ENCODE measurements at places on chromosomes 12 and 14. TPM values are rescaled to one million over a fixed set of nuclear protein-coding genes. Genes with fewer than 3 reads are reported as not detected.

DNA sequence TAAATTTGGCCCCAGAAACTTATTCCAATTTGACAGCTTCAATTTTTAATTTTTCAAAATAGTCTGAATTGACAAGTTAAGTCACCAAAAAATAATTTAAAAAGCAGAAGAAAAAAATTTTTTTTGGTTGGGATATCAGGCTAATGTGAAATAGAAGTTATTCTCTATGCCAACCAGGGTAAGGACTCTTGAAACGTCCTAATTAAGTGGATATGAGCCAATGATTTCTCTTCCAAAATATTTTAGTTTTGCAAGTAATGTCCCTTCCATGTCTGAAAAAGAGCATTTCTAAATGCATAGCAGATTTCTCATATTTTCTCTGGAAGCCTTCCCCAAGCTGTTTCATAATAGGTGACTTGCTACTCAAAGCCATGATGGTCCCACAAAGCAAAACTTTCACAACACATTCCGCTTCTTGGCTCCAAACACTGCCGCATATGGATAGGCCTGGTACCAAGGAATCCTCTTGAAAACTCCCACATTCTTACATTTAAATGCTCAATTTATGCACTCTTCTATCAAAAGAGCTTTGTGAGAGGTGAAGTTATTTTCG is 65.1 kb downstream of the SIX6 start:
- DNase-seq, result no peak

- DNase-seq, result no peak
These were observed 11.7 kb upstream of the NAP1L1 start for GRCh38 chr12:76096079-76096646.

The DNAJC22 gene
- not detected for total RNA-seq

DNA sequence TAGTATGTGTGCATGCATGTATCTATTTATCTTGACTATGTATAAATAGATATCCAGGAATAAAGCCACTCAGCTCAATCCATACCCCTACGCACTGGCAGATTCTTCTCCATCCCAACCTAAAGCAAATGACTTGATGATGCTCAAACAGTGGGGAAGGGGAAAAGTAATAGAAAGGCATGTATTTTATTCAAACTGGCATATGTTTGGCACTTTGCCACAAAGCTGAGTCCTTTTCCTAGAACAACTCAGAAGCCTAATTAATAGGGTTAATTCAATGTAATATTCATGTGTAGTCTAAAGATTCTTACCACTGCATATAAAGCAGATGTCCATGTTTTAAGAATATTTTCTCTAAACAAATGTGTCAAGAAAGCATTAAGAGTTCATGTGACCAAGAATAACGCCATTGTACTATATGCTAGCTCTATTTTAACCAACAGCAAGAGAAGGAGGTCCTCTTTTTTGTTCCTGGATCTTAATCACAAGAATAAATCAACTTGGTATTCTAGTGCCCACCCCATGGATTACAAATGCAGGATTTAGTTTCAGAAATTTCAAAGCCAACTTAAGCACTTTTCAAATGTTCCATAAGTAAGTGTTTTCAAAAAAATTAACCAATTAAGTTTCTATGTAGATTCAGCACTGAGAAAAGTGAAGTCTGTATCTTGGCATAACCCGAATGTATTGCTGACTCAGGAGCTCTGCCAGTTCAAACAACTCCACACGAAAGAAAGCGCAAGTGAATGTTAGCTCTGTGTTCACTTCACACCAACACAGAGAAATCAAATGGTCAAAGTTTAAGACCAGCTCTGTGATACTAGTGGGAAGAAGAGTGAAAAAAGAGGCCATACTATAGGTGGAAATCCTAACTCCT is 233.6 kb downstream of the MED13L start:
- no peak for DNase-seq

DNA sequence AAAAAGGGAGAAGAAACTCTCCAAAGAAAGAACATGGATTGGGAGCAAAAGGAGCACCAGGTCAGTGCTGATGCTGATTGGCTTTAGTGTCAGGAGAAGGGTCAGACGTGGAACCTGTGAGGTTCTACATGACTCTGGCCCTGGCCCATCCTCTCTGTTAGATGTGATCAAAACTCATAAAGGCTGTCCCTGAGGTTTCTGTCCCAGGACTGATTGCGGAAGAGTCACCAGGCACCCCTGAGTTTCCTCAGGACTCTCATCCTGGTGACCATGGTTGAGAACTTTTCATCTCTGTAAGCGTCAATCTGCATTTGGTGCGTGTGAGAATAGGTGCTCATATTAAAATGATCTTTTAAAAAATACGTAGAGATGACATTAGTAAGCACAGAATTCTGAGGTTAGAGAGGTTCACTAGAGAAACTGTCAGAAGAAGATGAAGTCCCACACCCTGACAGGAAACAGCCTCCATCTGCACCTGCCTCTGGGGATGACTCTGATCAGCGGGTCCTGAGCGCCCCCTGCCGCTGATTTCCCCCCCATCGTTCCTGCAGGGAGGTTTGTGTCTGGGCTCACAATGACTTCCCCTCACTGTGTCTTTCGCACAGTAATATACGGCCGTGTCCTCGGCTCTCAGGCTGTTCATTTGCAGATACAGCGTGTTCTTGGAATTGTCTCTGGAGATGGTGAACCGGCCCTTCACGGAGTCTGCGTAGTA is 741.8 kb downstream of the TMEM121 start:
- DNase-seq, result no peak

- no peak for DNase-seq
These were observed 149.2 kb upstream of the FUT8 start for GRCh38 chr14:65263177-65263788.

GRCh38 chr14:51431741-51432140 is 191.7 kb downstream of the TMX1 start:
- no peak for DNase-seq

DNA sequence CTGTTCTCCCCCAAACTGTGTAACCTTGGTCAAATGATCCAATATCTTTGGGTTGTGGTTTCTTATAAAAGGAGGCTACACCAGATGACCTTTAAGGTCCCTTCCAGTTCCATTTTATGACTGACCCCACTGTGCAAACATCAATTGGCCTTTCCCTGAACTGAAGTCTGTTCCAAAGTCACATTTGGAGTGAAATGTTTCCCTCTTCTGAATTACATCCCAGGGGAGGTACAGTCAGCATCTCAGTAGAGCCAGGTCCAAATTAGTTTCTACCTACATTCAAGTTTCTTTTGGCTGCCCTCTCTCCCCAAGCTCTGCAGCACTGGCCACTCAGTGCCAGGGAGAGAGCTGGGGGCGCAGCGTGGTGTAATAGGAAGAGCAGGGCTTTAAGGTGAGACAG is 34.4 kb downstream of the LIMA1 start:
- DNase-seq, result no peak

The EFS gene
- 19.7 TPM for total RNA-seq

DNA sequence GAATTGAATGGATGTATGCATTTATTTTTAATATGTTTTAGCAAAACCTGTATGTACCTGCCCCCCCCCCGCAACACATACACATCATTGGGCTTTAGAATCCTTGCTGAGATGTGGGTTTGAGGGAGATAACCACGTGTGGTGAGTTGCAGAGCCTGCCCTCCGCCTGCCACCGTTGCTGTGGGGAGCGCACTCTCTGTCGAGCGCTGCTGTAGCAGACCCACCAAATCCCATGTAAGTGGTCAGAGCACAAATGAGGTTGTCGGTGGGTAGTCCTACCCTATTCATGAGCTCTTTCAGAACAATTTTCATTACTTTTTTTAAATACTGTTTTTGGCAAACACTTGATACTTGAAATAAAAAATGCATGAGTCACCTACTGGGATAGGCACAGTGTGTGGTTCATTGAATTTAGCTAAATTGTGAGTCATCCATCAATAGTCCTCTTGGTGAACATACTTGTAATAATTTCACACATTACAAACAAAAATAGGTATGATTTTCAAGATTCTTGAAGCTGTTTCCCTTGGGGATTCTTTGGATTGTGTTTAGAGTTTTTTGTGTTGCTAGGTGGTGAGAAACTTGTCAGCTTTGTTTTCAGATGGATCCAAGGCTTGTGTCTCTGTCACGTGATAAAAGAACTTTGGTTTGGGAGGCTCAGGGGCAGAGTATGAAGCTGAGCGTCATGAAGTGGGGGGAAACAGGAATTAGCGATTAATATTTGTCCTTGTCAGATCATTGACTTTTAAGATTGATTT is 107.6 kb downstream of the PTCSC3 start:
- DNase-seq, result no peak

- DNase-seq, result no peak
These were observed 42.9 kb upstream of the CAPRIN2 start for GRCh38 chr12:30797689-30798088.

The HRK gene
- total RNA-seq, result 0.06 TPM

- no peak for DNase-seq
These were observed 22.3 kb downstream of the CRADD start for GRCh38 chr12:93699271-93700145.

DNA sequence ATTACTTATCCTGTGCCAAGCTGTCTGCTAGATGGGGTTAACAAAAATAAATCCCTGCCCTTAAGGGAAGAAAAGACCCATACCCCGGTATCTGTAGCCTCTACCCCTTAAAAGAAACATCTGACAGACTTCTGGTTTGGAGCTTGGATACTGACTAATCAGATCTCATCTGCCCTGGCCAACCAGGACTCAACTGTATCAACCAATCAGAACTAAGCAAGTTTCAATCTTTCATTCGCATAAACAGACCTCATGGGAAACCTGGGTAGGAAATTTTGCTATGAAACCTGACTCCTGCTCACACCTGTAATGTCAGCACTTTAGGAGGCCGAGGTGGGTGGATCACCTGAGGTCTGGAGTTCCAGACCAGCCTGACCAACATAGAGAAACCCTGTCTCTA is 26.4 kb upstream of the PRMT8 start:
- DNase-seq, result no peak

GRCh38 chr14:94617366-94617941 is 5.3 kb downstream of the SERPINA3 start:
- DNase-seq, result no peak

- no peak for DNase-seq
These were observed 28.6 kb upstream of the DICER1 start for GRCh38 chr14:95185767-95186392.

The ZNF385A gene
- 22.2 TPM for total RNA-seq

DNA sequence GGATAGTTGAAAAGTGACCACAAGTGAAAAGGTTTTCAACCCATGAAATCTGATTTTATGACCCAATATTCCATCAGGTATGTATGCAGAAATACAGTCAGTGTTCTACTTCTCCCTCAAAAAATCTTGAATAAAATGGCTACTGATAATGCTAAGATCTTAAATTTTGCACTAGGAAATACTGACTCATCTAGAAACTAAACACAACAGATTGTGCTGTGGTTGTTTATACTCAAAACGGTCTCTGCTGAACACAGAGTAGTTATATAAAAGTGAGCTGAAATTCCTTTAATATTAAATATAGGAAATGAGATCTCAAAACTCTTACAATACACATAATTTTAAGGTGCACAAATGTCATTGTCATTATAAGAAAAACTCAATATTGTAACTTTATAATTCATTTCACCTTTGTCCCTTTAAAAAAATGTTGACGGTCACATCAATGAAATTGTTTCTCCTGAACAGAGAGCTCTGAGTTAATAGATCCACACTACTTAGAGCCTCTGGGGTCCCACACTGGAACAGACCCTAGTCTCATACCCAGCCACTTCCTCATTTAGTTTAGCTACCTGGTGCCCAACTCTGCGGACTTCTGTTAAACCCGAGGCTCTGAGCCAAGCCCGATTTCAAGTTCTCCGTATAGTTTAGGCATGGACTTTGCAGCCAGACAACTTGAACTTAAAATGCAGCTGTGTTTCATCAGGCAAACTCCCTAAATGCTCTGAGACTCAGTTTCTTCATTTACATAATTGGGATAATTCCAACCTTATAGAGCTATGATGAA is 9.3 kb downstream of the COCH start:
- DNase-seq, result no peak

DNA sequence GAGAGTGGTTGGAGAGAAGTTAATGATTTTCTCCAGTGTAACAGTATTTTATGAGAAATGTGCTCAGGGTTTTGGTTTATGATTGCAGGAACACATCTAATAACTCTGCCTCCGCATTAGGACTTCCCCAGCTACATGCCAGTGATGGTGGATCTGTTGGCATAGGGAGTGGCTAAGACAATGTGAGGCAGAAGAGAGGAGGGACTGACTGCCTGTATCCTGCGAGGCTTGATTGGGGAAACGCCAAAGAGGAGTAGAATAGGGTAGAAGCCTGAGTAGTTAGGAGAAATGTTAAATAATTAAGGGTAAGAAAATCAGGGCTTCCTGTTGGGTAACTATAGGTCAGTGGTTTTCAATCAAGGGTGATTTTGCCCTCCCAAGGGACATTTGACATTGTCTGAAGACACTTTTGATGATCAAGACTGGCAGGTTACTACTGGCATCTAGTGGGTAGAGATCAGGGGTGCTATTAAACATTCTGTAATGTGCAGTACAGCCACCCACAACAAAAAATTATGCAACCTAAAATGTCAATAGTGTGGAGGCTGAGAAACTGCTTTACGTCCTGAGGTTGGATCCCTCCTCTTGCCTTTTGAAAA is 12.8 kb downstream of the TDG start:
- no peak for DNase-seq

The SYNDIG1L gene
- 0.94 TPM for total RNA-seq

DNA sequence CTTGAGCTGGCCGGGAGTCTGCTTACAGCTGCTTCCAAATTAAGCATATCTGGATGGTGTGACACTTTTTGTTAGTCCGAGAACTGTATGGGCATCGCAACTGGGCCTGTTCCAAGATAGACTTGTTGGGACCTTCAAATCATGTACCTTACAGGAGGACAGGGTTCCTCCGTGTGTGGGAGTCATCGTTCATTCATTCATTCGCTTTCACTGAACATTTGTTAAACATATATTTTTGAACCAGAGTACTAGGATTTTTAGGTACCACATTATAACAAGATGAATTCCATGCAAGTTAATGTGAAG is 387 bp upstream of the IPO8 start:
- DNase-seq, result no peak

The DACT1 gene
- total RNA-seq, result 33.6 TPM

- no peak for DNase-seq
These were observed 302.1 kb downstream of the RMST start for GRCh38 chr12:97764700-97765099.

The TSHR gene
- total RNA-seq, result 0.30 TPM

The ADAMTS20 gene
- not detected for total RNA-seq

DNA sequence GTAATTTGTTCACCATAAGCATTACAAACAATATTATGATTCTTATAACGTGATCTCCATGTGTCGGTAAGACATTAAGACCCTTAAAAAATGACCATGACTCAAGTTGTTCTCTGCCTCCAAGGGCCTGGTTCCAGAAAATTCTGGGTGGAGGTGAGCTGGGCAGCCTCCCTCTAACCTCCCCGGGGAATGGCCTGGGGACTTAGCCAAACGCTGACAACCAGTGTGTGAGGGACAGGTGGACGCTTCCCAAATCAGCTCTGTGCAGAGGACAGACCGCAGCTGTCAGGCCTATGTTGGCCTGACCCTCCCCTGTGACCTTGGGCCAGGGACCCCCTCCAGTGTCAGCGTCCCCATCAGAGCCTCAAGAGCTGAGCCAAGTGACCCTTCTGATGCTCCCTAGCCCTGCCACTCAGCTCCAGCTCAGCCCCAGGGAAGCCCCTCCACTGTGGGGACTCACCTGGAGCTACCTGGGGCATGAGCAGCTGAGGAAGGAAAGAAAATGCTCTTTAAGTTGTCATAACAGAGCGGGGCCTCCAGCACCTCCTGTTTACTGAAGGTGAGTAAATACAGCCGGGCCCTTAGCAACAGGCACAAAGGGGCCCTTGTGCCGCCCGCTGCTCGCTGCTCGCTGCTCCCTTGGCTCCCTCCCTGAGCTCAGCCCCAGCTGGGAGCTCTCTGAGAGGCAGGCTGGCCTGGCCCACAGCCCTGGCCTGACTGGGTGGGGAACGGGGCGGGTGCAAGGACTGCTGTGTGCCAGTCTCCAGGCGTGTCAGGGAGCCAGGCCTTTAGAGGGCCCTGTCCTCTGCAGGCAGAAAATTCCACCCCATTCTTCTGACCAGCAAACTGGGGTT is 116.6 kb downstream of the CALM1 start:
- peak; percentile 78 for DNase-seq
